ENCODE measurements at places on chromosomes 7 and 10.
A peak's percentile ranks its signal among the peaks of the same experiment; 100 is the strongest.

DNA sequence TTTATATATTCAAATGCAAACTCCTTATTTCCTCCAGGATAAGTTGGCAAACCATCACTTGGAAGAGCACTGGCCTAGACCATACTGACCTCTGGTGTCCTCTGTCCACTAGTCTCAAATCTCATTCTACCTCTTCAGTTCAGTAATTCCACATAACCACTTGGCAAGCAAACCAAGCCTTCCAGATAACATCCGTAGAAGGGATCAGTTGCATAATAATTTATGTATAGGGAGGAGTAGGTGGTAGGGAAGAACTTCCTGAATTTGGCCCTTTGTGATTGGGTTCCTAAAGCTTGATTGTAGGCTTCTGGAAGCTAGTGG is 55.0 kb downstream of the WAC start:
- DNase-seq: no peak

GRCh38 chr10:126668505-126668904 is 2.0 kb downstream of the C10orf90 start:
- DNase-seq: no peak

- no peak for DNase-seq
Measured at GRCh38 chr7:99000196-99000903, 122.0 kb downstream of the TRRAP start.

DNA sequence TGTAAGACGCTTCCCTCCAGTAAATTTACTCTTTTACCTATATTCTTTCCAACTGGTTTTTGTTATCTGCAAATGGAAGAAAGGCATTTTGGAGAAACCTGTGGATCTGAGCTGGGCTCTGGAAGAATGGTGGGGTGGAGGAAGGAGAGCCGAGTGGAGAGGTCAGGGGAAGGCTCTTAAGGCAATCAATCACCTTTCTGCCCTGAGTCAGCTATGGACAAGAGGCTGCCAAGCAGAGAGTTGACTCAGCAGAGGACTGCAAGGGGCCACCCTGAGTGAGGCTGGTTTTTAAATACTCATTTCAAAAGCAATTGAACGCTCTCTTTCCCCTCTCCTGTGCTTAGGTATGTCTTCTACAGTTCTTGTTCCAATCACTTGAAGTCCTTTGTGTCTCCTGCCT is 81.8 kb downstream of the SPAG6 start:
- DNase-seq: no peak

DNA sequence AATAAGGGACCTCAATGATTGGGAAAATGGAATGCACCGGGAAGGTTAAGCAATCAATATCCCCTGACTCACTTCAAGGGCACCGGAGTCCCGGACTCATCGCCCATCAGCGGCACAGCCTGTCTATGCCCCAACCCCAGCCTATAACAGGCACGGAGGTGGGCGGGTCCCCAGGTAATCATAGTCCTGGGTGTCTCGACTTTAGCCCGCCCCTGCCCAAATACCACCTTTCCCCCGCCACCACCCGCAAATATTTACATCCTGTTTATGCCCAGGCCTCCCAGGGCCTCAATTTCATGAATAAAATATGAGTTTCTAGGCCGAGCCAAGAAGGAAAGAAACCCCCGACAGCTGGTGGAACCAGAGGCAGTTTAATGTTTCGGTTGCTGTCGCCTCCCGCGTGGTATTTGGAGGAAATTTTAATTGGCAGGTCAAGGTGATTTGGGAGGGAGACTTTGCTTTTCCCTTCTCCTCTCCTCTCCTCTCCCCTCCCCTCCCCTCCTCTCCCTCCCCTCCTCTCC is 15.6 kb upstream of the RFC2 start:
- DNase-seq: peak; percentile 84

DNA sequence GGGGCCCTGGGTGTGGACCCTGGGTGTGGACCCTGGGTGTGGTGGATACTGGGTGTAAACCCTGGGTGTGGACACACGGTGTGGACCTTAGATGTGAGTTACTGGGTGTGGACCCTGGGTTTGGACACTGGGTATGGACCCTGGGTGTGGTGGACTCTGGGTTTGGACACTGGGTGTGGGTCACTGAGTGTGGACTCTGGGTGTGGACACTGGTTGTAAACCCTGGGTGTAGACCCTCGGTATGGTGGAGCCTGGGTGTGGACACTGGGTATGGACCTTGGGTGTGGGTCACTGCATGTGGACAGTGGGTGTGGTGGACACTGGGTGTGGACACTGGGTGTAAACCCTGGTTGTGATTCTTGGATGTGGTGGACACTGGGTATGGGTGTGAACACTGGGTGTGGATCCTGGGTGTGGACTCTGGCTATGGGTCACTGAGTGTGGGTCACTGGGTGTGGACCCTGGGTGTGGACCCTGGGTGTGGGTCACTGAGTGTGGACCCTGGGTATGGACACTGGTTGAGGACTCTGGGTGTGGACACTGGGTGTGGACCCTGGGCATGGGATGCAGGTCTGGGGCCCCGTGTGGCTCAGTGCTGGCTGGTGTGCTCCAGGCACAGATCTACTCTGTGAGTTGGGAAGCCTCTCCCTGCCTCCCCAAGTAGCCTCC is 356.2 kb downstream of the GLRX3 start:
- DNase-seq: no peak

- DNase-seq: no peak
Measured at GRCh38 chr7:94286111-94286510, 108.6 kb upstream of the COL1A2 start.

DNA sequence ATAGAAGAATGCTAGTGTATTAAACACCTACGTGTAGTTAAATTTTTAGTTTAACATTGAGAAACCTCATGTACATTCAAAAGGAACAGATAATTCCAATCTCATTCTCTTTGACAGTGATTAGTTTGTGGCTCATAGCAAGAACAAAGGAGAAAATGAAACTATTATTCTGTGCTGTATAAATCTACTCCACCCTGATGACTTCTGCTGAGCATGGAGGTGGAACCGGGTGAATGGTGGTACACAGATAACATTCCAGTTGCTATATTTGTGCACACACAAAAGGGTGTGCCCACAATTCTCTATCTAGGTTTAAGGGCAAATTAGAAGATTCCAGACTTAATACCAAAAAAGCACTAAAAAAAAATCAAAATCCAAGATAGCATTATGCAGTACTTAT is 17.0 kb upstream of the RALA start:
- peak; percentile 80 for DNase-seq

- DNase-seq: no peak
Measured at GRCh38 chr7:22192801-22193200, 164.2 kb downstream of the RAPGEF5 start.

DNA sequence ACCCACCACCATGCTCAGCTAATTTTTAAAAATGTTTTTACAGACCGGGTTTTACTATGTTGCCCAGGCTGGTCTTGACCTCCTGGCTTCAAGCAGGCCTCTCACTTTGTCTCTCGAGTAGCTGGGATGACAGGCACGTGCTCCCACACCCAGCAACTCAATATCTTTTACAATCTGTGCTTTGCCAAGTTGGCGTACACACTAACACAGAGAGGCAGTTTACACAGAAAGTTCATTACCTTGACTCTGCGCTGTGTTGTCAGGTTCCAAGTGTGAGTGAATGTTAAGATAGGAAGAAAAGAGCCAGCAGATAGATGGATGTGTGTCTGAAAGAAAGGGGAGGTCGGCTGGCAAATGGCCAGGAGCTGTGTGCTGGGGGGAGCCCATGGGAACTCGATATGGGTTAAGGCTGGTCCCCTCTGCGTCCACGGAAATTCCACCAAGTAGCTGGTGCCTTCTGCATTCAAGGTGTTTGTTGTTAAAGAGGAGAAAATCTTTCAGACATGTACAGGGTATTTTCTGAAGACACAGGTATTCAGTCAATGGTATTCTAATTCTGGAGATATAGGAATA is 299.8 kb downstream of the CAMK1D start:
- no peak for DNase-seq

All from hematopoietic multipotent progenitor cell treated with erythropoietin and hydrocortisone succinate and interleukin-3 and kit ligand, for 4 days (in vitro differentiated cells).